ENCODE measurements at places on chromosomes 11 and 22. TPM values are rescaled to one million over a fixed set of nuclear protein-coding genes. Genes with fewer than 3 reads are reported as not detected.

The CSNK2A3 gene
- total RNA-seq = 0.96 TPM

DNA sequence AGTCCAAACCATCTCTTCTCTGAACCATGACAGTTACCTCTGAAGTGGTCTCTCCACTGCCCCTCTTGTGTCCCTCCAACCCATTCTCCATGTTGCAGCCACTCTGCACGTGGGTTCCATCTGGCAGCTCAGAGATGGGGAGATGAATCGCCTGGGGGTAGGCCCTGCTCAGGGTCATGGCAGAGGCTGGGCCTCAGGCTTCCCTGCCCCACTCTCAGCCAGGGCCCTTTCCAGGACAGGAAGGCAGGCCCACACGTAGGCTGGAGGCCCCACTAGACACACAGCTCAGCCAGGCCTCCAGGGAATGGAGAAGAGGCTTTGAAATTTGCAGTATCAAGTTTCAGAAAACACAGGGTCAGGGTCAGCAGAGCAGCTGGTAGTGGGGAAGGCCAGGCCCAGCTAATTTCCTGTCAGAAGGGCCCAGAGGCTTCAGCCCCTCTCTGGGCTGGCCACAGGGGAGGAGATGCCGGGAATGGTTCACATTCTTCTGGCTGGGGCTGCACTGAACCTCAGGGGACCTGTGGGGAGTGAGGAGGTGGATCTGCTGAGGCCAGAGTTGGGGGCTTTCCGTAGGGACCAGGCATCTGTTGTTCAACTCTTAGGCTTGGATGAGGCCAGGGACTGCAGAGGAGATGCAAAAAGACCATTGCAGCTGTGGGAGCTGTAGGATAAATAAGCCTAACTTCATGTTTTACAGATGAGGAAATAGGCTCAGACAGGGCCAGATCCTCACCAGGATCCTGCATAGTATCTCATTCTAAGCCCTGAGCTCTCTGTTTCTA is 101.6 kb downstream of the SWAP70 start:
- DNase-seq = peak; percentile 37

The KCNJ5 gene
- not detected for total RNA-seq

The FZD4 gene
- 11.0 TPM for total RNA-seq

DNA sequence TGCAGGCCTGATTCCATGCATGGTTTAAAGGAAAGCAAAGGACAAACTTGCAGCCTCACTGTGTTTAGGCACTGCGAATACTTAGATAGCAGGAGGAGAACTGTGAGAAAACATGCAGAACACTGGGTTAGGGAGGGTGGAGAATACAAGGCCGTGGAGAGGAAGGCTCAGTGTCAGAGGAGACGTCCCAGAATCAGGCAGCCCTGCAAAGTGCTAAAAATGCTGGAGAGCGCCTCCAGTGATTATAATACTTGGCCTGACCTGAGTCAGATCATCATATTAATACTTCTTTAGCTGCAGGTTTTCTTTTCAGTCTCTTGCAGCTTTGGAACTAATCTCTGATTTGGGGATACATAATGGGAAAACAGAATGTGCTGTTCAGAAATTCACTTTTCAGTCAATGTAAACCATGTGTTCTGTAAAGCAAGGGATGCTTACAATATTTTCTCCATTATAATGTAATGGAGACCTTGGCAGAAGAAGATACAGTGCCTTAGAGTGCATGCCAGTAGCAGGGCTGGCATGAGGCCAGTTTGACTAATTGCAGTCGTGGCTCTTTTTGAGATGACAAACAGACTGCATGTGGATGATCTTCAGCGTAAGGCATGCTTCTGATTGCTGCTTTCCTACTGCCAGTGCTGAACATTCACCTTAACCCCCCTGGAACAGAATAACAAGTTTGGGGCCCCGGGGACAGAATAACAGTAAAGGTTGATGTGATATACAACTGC is 16.8 kb downstream of the EXT2 start:
- DNase-seq = peak; percentile 85

The DGCR6 gene
- total RNA-seq = 0.60 TPM

The MS4A5 gene
- total RNA-seq = not detected

Measured in HFFc6 (cell line).